Progenitor cell of endocrine pancreas (in vitro differentiated cells): ENCODE measurements at places on chromosomes 3 and 15.

- no peak for DNase-seq
Observed at GRCh38 chr3:162538491-162538890, 1041.9 kb downstream of the OTOL1 start.

GRCh38 chr3:73423116-73423515 is 201.6 kb downstream of the PDZRN3 start:
- DNase-seq, result no peak

GRCh38 chr3:157388976-157389375 is 47.7 kb upstream of the PTX3 start:
- no peak for DNase-seq

GRCh38 chr15:85151145-85151544 is 169.5 kb downstream of the PDE8A start:
- no peak for DNase-seq

GRCh38 chr3:66729687-66730393 is 229.0 kb upstream of the LRIG1 start:
- no peak for DNase-seq

DNA sequence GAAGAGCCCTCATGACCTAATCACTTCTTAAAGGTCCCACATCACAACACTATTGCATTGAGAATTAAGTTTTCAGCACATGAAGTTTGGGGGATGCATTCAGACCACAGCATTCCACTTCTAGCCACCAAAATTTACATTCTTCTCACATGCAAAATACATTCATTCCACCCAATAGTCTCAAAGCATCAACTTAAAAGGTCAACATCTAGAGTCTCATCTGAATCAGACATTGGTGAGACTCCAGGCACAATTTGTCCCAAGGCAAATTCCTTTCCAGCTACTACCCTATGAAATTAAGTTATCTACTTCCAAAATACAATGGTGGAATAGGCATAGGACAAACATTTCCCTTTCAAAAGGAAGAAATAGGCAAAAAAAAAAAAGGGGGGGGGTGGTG is 64.9 kb downstream of the PLSCR2 start:
- DNase-seq, result no peak

DNA sequence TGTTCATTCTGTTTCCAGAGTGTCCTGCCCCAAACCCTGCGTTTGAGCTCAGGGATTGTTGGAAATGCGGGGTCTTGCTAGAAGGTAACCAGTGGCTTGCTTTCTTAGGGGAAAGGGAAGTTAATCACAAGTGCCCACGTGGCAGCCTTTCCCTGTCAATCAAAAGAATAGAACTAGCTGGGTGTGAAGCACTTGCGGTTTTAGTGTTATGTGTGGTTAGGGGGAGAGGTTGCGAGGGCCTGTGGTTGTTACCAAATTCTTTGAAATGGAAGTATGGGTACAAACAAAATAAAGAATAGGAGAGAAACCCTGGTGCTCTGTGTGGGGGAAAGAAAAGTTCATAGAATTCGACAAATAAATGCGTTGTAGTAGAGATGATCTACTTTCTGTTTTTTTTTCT is 67.6 kb downstream of the FNDC3B start:
- no peak for DNase-seq

- DNase-seq, result no peak
Observed at GRCh38 chr3:37916685-37917084, 55.0 kb downstream of the CTDSPL start.

DNA sequence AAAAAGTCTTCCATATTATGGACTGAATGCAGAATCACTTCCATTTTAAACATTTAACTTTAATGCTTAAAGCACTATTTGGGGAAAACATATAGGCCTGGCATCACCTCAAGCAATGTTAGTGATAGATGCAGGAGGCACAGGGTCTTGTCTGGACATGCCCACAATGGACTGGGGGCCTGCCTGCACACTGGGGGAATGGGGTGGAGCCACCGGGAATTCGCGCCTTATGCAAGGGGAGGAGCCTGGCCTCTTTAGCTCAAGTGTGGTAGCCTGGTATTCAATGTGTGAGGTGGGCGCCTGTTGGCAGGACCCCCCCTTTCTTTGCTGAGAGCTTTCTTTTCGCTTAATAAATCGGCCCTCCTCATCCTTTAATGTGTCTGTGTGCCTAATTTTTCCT is 29.9 kb downstream of the ACKR4 start:
- DNase-seq, result no peak

DNA sequence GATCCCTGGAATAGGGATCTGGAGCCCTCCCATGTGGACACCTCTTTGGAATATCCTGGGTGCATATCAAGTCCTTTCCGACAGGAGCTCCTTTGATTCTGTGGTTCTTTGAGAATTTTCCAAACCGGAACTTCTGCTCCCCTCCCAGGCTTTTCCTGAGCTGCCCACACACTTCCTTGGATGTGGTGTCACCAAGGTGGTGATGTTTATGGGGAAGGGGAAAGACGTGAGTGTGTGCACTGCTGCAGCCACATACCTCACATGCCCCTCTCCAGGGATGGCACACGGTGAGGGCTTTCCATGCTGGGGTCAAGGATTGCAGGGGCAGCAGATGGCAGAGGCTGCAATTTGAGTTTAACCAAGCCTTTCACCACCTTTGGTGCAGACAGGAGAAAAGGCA is 27.9 kb upstream of the PSTPIP1 start:
- no peak for DNase-seq
